ENCODE measurements at places on chromosomes 16 and 17.

- DNase-seq: no peak
Measured at GRCh38 chr16:87818533-87819161, 50.7 kb downstream of the SLC7A5 start.

- DNase-seq: no peak
Measured at GRCh38 chr17:39243155-39243554, 17.4 kb upstream of the STAC2 start.

DNA sequence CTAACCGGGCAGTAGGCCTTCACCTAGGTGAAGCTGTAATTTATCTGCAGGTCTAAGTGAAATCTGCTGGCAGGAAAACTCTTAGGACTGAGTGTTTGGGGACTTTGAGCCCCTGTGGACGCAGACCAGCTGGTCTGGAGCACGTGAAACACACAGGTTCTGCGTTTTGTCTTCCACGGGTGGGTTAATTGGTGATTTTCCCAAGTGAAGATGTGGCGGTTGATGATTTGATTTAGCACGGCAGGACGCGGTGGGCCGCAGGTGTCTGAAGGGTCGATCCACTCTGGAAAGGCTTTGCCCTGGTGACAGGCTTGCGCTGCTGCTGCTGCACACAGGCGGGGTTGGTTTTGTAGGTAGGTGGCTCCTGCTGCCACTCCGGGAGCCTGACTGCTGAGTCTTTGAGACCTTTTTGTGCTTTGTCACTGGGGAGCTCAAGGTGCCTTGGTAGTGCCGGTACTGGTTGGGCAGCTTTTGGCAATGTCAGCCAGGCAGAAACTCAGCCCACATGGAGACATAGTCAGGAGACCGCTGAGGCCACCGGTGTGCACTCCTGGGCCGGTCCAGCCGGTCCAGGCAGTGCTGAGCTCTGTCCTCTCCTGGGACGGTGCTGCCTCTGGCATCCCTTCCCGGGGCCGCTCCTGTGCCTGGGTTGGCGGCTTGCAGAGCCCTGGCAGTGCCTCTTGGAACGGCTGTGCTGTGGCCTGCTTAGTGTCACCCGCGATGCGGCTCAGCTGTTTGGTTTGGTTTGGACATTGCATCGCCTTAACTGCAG lies 2.3 kb downstream of the BAIAP2 start:
- DNase-seq: no peak

DNA sequence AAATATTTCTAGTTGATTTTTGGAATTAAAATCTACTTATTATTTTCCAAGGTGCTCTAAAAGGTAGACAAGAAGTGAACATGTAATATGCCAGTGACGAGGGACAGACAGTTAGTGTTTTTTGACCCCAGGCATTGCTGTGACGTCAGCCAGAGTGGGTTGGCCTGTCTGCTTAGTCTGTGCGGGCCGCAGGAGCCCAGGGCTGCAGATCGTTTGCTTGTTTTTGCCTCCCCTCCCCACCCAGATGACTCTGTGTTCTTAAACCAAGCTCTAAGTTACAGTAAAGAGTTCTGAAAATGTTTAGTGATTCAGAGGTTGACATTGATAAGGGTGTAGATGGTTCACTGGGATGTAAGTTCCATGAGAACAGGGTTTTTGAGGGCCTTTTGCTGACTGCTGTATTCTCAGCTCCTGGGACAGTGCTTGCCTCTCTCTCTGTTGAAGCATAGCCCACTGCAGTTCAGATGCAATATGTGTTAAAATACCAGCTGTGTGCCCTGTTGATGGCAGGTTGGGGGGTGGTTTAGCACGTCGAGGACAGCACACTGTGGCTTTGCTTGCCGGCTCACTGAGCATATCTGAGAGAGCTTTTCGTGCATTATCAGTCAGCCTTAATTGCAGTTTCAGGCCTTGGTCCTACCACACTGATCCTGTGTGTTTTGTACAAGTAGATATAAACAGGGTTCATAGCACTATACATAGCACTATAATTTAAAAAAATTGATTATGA lies 64.8 kb downstream of the SEC14L1 start:
- DNase-seq: no peak

GRCh38 chr16:54430491-54431030 lies 144.0 kb upstream of the IRX3 start:
- DNase-seq: no peak

DNA sequence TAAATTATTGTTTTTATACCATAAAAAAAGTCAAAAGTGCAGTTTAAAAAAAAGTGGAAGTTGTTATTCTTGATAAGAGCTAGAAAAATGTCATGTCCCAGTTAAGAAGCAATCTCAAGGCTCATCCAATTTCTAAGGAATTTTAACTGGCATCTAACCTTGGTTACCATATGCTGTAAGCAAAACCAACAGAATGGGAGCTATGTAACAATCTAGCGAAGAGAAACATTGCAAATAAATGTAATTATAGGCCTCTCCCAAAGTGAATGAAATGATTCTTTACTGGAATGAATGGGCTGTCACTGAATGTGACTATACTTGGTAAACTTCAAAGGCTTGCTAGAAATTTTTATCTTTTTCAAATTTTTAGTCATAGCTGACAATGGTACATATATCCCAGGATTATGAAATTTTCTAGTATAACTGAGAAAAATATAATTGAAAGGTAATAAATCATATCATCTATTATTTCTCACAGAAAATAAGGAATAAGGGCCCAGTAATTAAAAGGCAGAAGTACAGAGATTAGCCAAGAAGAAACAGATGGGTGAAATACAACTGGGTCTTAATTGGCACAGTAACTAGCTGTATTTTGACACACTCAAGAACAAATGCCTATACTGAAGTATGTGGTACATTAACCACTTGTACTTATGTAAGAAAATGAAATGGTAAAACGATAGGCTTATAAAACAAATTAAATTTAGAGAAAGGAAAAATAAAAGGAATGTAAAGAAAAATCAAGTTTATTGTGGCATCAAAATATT lies 61.5 kb downstream of the NETO2 start:
- DNase-seq: no peak

GRCh38 chr17:3448059-3448665 lies 14.5 kb upstream of the OR1E2 start:
- no peak for DNase-seq

GRCh38 chr16:25977121-25977520 lies 285.4 kb downstream of the HS3ST4 start:
- DNase-seq: no peak

GRCh38 chr17:8503807-8504206 lies 68.1 kb downstream of the NDEL1 start:
- DNase-seq: no peak

DNA sequence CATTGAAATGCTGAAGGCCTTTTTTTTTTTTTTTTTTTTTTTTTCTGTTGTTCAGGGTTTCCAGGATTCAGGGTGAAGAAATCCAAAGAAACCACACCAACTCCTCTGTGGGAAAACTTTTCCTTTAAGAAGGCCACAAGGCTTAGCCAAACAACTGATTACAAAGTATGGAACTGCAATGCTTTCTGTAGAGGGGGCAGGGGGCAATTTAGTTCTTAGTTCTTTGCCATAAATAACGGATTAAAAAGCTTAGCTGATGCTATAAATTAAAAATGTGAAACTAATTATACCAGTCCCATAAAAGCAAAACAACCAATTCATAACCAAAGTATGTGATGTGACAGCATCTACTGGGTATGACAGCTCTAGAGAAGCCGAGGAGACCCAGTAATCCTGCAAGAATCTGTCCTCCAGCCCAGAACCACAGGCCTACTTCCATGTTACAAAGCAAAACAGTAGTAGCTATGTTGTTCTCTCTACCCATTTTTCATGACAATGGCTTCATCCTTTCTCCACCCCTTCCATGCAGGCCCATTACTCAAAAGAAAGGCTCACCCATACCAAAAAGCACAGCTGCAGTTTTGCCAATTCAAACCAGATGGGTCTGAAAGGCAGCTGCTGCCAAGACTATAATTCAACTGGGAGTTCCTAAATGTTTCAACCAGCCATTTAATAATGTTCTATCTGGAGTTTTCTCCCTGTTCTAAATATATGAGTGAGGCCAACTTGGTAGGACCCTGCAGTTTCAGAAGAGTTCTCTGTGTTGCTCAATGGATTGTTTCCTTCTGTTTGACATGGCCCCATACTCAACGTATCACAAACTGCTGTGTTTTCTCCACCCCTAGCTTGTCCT lies 167.1 kb upstream of the ZFHX3 start:
- no peak for DNase-seq

- DNase-seq: no peak
Measured at GRCh38 chr17:2700491-2701141, 10.9 kb downstream of the CLUH start.

All from stimulated activated CD4-positive, alpha-beta T cell treated with anti-CD3 and anti-CD28 coated beads, Interleukin-2, amount 100 ng/mL, for 24 hours (primary cell).